ENCODE measurements at places on chromosomes 3 and 15.

DNA sequence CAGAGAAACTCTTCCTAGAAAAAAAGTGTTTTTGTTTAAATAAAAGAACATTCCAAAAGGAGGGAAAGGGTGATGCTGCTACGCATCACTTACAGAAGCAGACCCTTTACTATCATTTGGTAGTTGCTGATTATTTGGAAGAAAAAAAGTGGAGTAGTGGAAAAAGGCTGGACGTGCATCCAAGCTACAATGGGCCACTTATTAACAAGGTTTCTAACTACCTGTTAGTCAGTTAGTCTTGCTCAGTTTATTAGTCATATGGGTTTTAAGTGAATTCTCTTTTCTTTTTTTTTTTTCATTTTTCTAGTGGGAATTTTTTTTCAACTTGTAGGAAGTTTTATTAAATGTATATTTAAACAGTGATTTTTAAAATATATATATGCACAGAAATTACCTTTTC is 866.0 kb downstream of the MCTP2 start:
- DNase-seq: no peak

DNA sequence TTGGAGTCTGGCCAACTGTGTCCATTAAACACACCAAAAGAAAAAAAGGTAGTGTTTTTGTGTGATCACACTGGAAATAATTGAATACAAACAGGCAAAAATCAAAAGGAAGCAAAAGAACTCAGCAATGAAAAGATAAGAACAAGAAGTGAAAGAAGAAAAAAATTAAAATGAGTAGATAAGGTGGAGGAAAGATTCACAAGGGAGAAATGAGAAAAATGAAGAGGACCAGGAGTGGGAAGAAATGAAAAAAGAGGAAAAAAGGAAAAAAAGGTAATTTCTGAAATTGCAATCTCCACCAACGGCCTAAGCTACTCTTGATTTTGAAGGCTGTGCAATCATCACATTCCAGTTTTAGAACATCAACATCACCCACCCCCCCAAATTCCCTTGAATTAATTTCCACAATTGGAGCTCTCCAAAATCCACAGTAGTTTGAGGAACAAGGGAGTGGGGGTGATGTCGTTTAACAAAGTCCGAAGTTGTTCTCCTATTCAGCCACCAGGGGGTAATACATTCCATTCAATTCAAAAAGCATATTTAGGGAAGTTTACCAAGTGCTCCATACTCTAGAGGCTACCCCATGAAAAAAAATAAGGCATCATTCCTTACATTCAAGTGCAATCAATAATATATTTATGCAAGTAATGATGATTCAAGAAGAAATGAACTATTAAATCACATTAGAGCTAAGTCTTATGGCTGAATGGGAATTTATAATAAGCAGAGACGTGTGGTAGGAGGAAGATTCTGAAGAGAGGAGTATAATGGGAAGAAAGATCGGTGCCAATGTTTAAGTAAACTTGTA is 37.4 kb downstream of the ZNF860 start:
- no peak for DNase-seq

GRCh38 chr15:70088887-70089691 is 8.6 kb downstream of the TLE3 start:
- no peak for DNase-seq

DNA sequence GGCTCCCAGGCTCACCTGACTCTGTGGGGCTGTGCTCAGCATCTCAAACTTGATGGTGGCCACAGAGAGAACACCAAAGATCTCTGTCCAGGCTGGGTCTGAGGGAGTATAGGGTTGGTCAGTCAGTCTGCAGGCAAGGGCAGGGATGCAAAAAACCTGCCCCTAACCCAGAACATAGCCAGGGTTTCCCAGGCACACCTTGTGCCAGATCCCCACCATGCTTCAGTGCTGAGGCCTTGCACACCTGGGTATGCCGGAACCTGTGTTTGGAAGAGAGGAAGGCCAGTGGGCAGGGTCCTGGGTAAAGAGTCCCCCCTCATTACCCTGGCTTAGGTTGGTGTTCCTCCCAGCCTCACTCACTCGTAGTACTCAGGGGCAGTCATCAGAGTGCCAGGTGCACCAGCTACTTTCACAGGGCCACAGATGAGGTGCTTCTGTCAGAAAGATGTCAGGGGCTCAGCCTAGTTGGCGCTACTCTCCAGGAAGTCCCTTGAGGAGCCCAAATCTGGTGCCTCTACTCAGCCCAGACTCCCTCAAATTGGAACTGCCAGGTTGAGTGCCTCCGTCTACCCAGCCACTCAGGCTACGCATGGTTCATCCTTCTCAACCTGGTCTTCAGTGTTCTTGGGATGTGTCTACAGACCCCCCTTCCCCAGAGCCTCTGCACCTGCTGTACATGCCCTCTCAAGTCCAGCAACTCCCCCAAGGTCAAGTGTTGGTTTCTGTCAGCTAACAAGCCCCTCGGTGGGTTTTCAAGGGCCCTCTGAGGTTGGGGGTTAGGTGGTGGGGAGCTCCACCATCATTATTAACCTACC is 1.8 kb downstream of the DALRD3 start:
- no peak for DNase-seq

DNA sequence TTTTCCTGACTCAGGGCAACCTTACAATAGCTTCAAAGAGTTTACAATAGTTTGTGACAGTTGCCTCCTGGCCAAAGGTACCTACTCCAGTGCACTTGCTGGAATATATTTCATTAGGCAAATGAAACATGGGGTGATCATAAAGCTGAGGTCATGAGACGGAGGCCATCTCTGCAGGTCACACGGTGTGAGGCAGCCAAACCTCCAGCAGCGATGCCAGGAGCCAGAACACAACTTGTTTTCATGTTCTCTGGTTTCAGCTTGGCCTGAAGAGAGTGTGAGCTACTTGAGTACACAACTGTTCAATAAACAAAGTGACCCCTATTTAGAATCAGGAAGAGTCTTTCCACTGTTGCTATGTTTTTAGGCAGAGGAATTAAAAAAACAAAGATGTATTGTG is 42.7 kb upstream of the PYGO1 start:
- DNase-seq: no peak

GRCh38 chr3:190266265-190266912 is 55.9 kb downstream of the CLDN1 start:
- DNase-seq: no peak

DNA sequence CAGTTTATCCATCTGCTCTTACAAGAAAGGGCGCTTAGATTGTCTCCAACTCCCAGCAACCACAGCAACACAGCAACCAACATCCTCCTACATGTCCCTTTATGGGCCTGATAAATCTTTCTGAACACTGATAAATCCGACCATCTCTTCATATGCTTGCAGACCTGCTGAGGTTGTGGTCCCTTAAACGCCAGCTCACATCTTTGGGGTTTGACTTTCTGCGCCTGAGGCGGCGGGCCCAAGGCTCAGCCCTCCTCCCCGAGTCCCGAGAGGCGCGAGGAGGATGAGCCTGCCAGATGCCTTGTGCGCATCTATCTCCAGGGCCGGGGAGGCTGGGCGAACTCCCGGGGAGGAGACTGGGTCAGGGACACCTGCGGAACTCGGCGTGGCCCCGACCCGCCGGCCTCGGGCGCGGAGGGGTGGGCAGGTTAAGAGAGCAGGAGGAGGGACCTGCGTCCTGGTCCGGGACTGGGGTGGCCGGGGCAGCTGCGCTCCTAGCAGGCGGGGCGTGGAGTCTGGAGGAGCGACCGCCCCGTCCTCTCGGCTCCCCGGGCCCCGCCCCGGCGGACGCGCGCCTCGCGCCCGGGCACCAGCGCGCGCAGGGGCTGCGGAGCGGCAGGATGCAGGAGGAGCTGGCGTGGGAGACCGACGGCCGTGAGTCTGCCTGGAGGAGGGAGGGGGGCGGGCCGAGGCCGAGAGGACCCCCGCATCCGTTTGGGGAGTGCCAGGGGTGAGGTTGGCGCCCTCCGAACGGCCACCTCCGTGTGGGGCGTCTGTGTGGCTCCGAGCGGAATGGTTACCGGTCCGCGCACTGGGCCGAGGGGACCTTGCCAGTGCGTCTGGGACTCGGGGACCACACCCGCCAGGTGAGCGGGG is at the start of gene ANKDD1A:
Gene ANKDD1A (plus strand): TSS at position 592 of the 876 bp plus-strand sequence. CDS start 29 bp downstream, at position 621.
- DNase-seq: peak; percentile 42

- no peak for DNase-seq
Observed at GRCh38 chr3:149114458-149114857, 15.0 kb upstream of the HPS3 start.

GRCh38 chr3:72811571-72811970 is 36.7 kb downstream of the SHQ1 start:
- DNase-seq: no peak

DNA sequence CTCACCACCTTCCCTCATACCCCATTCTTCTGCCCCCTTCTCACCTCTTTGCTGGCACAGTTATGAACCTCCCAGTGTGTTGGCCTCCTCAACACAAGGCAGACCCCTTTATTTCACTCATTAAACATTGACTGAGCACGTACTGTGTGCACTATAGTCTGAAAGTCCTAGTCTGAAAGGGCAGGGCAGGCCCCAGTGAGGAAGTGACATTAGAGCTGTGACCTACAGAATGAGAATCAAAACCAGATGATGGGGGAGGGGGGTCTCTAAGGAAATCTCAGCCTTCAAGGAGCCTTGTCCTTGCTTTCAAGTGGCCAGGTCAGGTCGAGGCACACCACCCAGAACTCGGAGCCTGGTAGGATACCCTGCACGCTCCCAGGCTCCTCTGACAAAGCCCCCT is 3.5 kb downstream of the SLC28A1 start:
- no peak for DNase-seq

- no peak for DNase-seq
Observed at GRCh38 chr3:12444582-12445471, 39.5 kb upstream of the TSEN2 start.

- DNase-seq: no peak
Observed at GRCh38 chr3:143150071-143150470, 30.5 kb downstream of the CHST2 start.

DNA sequence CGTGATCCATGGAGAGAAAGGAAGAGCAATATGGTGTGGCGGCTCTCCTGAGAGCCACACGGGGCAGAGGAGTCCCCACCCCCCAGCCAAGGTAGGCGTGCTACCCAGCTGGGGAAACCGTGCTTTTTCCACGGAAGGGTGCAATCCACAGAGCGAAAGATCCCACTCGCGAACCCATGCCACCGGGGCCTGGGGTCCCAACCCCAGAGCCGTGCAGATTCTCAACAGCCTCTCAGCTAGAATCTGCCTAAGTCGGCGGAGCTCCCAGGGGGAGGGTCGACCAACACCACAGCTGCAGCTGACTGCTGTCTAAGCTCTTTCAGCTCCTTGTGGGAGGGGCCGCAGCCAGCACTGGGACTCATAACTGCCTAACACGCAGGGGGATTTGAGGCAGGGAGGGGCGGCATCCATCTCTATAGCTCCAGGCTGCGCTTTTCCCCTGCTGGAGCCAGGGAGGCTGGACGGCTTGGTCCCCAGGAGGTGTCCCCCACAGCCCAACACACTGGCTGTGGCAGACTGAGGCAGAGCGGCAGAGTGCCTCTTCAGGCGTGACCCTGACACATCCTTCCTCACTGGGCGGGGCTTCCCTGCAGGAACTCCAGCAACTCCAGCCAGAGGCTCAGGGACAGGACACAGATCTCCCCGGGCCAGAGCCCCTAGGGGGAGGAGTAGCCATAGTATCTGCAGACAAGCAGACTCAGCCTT is 107.6 kb upstream of the ZBTB20 start:
- no peak for DNase-seq

DNA sequence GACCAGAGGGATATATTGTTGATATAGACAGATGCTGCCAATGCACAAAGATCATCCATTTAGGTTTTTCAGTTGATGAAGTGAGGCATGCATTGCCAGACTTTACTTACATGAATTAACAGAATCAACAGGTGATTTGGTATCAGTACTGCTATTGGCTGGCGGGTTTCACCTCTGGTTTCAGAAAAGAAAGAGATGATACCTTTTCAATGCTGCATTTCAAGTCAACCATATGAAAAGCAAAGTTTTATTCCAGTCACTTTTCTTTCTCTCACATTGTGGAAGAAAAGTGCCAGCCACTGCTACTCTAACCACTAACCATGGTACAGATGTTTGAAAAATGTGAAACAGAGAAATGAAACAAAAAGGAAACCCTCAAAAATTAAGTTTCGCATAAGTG is 289.1 kb downstream of the TIGIT start:
- DNase-seq: no peak

DNA sequence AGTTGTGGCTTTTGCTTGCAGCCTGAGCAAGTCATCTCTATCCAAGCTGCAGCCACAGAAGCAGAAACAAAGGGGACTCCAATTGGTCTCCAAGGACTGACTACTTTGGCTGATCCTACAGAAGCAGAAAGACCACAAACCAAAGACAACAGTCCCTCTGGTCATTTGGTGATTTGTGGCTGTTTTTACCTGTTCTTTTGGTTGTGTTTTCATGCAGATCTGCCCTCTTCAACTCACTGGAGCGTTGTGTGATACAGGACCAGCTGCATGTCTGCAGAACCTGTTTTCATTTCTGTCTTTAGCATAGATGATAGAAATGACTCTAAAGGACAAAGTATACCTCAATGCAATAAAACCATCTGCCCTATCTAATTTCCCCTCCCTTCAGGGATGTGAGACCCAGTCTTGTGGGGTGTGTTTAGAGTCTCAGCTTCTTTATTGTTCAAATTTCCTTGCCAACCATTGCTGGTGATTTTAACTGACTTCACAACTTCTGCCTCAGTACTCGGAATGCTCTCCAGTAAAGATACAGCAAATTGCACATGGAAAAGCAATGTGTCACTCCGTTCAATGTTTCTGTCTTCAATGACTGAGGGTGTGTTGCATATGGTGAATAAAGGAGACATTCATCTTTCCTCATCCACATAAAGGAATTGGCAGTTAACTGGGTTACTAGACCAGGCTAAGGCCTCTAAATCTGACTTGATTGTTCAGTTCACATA is 48.9 kb upstream of the SLC7A14 start:
- no peak for DNase-seq

All from activated naive CD4-positive, alpha-beta T cell treated with anti-CD3 and anti-CD28 coated beads, Interleukin-2, amount 50 U/mL, for 16 hours (primary cell).